Fibroblast of pulmonary artery (primary cell): ENCODE measurements at places on chromosomes 11 and 22.

- DNase-seq: no peak
Measured at GRCh38 chr22:32625985-32626384, 151.4 kb downstream of the FBXO7 start.

- DNase-seq: no peak
Measured at GRCh38 chr11:76878014-76878413, 17.3 kb downstream of the ACER3 start.

DNA sequence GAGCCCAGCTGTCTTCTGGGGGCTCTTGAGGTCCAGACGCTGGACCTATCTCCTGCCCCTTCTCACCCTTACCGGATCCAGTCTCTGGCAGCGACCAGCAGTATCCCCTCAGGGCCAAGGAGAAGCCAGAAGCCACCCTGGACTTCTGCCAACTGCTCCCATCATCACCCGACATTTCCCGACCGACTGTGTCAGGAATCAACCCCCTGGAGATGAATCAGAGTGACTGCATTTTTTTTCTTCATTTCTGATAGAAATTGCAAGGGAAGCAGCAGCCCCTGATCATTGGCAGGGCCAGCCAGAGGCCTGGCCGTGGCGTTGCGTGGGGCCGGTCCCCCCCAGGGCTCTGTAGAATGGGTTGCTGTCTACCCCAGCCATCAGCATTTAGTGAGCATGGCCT is 5.2 kb upstream of the LIF start:
- peak; percentile 71 for DNase-seq

- no peak for DNase-seq
Measured at GRCh38 chr11:42200311-42200710, 740.9 kb upstream of the LRRC4C start.

DNA sequence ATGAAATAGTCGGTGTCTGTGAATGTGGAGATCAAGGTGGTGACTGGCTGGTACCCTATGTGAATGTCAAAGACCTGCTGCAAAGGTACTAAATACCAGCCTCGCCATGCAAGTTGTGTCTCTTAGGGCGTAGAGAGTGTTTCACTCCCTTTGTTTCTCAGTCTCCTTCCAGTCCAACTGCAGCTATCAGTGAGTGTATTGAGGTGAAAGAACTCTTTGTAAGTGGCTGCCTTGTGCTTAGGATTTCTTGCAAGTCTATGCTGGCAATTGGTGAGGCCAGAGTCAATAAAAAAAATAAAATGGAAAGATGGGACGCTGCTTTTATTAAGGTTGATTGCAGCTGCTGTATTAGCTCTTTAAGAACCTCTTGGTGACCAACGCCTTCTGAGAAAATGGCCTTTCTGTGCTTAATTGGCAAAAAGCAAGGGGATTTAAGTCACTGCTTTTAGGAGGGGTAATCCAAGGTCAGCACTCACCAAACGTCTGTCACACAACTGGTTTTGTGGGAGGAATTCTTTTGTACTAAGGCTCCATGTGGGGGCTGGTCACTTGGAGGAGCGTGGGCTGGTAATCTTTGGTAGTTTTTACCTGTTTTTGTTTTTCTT is 95.1 kb downstream of the PARVA start:
- no peak for DNase-seq

GRCh38 chr11:44243595-44244343 is 66.2 kb downstream of the ALX4 start:
- peak; percentile 75 for DNase-seq

GRCh38 chr11:69304686-69305085 is 10.7 kb downstream of the MYEOV start:
- DNase-seq: no peak

- DNase-seq: peak; percentile 38
Measured at GRCh38 chr11:3880724-3881123, 25.3 kb downstream of the STIM1 start.

GRCh38 chr11:111310723-111311122 is 12.4 kb downstream of the POU2AF3 start:
- no peak for DNase-seq

DNA sequence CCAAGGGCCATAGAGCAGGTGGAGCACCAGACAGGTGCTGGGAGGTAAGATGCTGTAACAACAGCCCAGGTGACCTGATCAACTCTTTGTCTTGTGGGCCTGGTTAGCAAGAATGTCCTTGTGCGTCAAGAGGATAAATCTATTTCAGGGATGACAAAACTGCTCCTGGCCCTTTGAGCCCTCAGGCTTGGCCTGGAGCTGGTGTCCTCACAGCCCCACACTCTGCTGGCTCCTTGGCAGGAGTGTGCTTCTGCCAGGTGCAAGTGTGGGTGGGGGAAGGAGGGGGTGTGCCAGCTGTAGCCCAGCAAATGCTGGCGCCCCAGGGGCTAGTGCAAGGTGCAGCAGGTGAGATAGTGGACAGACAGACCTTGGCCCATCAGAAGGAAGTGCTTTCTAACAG is 19.5 kb downstream of the AMPD3 start:
- DNase-seq: no peak

DNA sequence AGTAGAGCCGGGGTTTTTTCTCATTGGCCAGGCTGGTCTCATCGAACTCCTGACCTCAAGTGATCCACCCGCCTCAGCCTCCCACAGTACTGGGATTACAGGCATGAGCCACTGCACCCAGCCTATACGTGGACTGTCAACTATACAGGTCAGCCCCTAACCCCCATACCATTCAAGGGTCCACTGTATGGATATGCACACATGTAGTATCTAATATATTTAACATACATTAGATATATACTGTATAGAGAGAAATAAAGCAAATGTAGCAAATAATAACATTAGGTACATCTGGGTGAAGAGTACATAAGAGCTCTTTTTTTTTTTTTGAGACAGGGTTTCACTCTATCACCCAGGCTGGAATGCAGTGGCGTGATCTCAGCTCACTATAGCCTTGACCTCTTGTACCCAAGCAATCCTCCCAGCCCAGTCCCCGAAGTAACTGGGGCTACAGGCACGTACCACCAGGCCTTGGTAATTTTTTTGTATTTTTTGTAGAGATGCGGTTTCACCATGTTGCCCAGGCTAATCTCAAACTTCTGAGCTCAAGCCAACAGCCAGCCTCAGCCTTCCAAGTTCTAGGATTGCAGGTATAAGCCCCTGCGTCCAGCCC is 1.5 kb upstream of the ATP5MGL start:
- DNase-seq: no peak

DNA sequence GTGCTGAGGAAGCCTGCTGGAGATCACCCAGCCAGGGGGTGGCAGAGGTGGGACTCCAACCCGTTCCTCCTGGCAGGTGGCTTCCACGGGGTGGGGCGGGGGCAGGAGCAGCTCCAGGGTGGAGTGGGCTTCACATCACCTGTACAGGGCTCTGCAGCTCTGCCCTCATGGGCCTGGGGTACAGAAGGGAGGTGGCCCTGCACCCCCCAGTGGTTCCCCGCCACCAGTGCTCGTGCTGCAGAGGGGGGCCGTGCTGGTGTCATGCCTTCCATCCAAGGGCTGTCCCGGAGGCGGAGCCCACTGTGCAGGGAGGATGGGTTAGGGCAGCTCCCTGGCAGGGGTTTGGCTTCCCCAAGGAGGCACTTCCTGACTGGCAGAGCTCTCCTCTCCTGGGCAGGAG is 76.4 kb upstream of the SHISAL1 start:
- no peak for DNase-seq
